Esophagus squamous epithelium (tissue), 5 donors: ENCODE measurements at places on chromosomes 12 and 14.

DNA sequence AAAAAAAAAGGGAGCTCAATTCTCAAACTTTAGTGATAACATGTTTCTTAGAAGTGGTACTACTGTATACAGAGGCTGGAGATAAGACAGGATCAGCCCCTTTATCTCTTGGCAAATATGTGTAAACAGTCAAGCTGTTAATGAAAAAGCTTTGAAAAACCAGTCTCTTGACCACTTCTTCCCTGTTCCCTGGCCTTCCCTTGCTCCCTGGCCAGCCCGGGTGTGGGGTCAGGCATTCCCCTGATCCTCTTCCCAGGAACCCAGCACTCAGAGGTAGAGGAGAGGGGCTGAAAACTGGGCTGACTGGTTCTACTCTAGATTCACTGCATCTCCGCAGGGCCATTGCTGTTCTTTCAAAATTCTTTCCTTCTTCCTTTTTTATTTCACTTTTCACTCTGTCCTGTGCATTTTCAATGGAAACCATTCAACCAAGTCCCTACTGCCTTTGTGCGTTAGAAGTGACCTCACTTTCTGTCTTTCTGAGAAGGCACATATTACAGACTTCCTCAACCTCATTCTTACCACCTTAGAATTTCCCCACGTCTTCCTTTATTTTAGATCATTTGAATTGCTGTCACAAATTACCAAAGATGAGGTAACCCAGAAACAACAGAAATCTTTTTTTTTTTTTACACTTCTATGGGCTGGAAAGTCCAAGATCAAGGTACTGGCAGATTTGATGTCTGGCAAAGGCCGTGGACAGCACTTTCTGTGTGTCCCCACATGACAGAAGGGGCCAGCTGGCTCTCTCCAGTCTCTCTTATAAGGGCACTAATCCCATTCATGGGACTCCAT, 5.7 kb downstream of the GNG2 start:
- DNase-seq = no peak

DNA sequence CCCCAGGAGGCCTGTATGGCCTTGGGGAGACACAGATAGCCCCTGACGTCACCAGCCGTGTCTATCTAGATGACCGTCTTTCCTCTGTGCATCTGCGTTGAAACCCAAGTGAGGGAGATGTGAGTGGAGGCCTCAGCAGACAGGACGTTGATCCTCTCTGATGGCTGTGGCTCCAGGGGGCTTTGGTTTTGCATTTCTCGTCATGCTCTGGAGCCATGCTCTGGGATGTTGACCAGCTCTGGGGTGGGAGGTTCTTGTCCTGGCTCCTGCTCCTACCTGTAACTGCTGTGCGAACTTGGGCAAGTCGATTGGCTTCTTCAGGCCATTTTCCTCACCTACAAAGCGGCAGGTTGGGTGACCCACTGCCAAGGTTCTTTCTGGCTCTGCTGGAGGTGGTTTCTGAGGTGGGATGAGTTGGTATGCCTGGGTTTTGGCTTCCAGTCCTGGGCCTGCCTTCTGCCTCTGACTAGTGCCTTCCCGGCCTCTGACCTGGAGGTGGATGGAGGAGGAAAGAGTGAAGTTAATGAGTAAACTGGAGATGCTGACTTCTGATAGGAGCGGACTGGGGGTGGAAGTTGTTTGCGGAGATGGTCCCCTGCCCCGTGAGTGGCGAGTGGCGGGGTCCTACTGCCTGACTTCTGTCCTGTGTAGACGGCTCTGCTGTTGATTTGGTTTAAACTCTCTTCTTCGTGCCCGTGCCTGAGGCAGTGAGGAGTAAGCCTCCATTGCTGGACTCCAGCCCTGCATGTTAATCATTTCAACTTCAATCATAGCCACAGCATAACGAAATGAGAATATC, 8.4 kb downstream of the TSPAN9 start:
- no peak for DNase-seq

DNA sequence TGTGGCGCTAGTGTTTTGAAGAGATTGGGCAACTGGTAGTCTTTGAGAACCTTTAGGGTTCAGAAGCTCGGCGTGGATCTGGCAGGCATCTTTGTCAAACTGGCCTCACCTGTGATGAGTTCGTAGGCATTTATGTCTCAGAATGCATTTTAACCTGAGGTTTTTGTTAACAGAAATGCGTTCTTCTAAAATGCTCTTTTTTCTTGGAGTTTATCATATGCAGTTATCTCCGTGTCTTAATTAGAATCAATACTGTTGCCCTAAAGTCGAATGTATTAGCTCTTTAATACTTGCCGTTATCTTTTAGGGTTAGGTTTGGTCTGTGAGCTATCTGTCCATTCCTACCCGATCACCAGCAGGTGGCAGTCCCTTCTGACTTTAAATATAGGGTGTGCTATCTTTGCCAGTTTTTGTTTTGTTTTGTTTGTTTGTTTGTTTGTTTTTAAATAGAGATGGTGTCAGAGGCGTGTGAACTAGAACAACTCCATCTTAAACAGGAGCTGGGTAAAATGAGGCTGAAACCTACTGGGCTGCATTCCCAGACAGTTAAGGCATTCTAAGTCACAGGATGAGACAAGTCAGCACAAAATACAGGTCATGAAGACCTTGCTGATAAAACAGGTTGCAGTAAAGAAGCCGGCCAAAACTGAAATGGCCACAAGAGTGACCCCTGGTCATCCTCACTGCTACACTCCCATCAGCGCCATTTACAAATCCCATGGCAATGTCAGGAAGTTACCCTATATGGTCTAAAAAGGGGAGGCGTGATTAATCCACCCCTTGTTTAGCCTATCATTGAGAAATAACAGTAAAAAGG, 1.4 kb downstream of the ATF1 start:
- DNase-seq = no peak

- DNase-seq = no peak
These were observed 88.7 kb upstream of the PLXNC1 start for GRCh38 chr12:94059394-94060368.

- DNase-seq = no peak
These were observed 39.1 kb upstream of the INF2 start for GRCh38 chr14:104650057-104650980.

DNA sequence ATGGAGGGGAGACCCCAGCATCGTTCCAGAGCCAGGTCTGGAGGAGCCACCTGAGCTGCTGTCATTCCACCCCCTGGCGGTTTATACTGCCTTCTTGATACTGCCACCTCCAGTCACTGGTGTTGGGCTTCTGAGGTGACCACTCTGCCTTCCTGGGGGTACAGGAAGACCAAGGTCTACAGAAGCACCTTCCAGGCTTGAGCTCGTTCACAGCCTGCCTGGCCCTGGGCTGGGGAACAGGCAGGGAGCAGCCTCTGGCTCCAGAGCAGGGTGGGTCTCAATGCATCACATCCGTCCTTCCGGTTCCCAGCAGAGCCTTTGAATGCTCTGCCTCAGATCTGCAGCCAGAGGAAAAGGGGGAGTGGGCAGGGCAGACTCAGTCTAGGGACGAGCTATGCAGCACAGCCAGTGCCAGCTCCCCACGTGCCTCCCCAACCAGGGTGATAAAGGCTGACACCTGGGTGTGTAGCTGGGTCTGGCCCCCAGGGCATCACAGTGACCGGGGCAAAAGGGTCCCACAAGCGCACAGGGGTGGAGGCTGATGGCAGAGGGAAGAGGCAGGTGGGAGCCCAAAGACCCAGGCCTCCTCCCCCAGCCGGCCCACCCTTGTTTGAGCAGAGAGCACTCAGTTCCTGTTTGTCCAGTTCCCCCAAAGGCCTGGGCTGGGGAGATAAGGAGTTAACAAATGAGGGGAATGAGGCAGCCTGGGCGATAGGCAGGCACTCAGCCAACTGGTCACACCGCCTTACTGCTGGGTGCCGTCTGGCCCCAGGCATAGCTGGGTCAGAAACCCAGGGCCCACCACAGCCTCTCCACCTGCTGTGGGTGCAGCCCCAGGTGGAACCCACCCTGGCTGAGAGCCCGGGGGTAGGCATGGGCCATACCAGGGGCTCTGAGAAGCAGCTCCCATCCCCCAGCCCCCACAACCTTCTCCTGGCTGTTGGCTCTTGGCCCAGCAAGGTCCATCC, 17.1 kb downstream of the DEGS2 start:
- no peak for DNase-seq

DNA sequence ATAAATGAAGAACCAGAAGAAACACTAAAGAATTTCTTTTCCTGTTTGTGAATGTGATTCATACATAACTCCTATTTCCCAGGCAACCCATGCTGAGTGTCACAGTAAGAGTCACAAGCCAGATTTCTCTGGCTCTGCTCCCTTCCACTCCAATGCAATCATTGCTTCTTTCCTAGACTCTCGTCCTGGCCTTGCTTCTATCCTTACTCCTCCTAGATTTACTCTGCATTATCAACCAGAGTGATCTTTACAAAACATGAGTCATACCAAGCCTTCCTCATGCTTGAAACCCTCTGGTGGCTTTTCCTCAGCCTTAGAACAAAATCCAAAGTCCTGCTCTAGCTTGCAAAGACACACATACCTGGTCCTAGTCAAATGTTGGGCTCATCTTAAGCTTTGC, 13.3 kb downstream of the IL22 start:
- no peak for DNase-seq

GRCh38 chr14:49427117-49427516, 159.1 kb downstream of the RPS29 start:
- no peak for DNase-seq

GRCh38 chr12:6347367-6348338, 5.8 kb upstream of the TNFRSF1A start:
- no peak for DNase-seq

- no peak for DNase-seq
These were observed 105.6 kb downstream of the SLC25A47 start for GRCh38 chr14:100428727-100429126.

DNA sequence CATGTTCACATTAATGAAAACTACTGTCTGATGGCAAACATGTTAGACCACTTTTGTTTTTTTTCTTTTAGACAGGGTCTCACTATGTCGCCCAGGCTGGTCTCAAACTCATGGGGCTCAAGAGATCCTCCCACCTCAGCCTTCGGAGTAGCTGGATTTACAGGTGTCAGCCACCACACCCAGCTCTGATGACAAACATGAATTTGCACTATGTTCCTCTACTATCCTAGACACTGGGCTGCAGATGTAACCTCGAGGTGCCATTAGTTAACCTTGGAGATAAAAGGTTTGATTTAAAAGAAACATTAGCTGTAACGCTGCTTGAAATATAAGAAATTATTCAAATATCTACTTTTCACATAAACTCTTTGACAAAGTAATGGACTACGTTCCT, 8.1 kb downstream of the VPS37B start:
- no peak for DNase-seq

GRCh38 chr14:61406198-61406597, 84.8 kb downstream of the PRKCH start:
- no peak for DNase-seq

- DNase-seq = no peak
These were observed 234.4 kb upstream of the PRKD1 start for GRCh38 chr14:30162066-30162465.

GRCh38 chr12:124713436-124714082, 146.1 kb upstream of the NCOR2 start:
- no peak for DNase-seq

DNA sequence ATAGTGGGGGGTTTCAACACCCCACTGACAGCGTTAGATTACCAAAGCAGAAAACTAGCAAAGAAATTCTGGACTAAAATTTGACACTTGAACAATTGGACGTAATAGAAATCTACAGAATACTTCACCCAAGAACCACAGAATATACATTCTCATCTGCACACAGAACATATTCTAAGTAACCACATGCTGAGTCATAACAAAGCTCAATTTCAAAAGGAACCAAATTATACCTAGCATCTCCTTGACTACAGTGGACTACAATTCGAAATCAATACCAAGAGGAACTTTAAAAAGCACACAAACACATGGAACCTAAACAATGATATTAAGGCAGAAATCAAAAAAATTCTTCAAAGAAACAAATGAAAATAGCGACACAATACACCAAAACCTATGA, 871.6 kb upstream of the MDGA2 start:
- DNase-seq = no peak

DNA sequence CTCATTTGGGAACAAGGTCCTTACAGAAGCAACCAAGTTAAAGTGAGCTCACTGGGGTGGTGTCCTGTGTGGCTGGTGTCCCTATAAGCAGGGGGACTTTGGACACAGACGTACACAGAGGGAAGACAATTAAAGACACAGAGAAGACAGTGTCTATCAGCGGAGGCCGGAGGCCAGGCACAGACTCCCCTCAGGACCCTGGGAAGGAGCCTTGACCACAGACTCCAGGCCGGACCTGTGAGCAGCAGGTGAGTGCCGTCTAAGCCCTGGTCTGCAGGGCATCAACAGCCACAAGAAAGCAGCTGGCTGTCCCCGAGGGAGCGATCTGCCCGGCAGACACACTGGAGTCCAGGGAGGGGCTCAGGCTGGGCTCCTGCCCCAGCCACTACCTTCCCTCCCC, 219.1 kb upstream of the C14orf180 start:
- DNase-seq = no peak

DNA sequence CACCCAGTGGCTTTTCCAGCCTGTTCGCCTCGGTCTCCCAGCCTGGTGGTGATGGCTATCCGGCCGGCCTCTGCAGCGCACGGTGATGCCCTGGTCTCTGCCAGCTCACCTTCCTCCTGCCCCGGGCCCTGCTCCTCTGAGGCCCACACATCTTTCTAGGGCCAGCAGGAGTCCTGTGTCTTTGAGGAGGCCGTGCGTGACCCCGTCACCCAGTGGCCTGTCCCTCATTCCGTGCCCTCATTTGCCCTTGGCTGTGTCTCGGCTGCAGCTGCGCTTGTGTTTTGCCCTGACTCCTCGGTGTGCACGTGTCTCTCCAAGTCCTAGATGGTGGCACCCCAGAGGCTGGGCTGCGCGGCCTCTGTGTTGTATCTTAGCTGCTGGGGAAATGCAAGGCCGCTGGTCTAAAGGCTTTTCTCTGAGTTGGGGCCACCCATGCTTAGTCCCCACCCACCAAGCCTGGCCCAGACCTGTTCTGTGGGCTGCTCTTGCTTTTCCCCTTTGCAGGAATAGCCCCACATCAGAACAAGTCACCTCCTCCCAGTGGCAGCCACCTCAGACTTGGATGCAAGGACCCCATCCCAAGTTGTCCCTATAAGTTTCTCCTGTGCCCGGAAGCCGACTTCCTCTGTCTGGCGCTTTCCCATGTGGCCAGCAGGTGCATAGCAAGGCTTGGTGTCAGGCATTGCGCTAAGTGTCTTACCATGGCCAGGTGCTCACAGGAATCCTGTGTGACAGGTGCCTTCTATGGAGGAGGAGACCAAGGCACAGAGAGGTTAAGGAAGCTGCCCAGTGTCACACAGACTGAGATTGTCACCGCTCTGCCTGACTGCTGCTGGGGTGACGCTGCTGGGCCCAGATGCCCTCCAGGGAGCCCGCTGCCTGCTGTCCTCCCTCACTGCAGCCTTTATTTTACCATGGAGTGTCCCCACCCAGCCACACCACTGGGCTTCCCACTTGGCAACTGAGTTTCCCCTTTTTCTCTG, 64.5 kb downstream of the TSPAN9 start:
- DNase-seq = no peak

DNA sequence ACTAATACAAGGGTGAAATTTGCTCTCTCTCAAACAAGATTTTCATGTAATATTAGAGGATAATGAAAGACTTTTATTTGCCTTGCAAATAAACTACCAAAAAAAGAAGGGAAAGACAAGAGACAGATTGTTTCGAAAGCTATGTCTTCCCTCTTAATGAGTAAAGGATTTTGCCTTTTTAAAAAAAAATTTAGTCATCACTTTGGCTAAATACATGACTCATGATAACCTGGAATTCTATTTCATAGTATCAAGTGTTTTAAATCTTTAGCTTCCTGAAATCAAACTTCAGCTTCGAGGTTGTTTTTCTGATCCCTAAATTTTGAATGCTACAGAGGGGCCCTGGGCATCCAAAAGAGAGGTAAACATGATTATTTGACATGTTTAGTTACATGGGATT, 144.4 kb downstream of the CCDC59 start:
- no peak for DNase-seq
